AG04450 (cell line): ENCODE measurements at places on chromosomes 7 and 10. TPM values are rescaled to one million over a fixed set of nuclear protein-coding genes. Genes with fewer than 3 reads are reported as not detected.

The ZSCAN21 gene
- 13.9 and 15.2 TPM in 2 replicates for polyA plus RNA-seq

The PTF1A gene
- polyA plus RNA-seq, result not detected in 2 replicates

The FBXL13 gene
- polyA plus RNA-seq, result 0.79 and 0.95 TPM in 2 replicates

The KEL gene
- 0.06 and 0.09 TPM in 2 replicates for polyA plus RNA-seq

The CCL26 gene
- not detected in 2 replicates for polyA plus RNA-seq

The SLK gene
- 12.3 and 16.5 TPM in 2 replicates for polyA plus RNA-seq

The PGAM2 gene
- not detected in 2 replicates for polyA plus RNA-seq

DNA sequence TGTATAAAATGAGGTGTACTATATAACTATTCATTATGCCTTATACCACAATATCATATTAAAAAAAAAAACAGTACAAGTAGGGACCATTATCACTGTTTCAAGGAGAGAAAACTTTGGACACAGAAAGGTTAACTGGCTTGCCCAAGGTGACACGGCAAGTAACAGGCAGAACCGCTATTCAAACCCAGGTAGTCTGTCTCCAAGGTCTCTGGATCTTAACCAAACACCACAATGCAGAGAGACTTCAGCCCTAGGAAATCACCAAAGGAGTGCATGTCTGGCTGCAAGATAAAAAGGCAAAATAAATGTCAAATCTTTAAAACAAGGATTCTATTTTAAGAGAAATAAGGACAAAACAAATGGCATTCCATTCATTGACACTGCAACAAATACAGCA is 56.3 kb downstream of the CADPS2 start:
- no peak for DNase-seq

DNA sequence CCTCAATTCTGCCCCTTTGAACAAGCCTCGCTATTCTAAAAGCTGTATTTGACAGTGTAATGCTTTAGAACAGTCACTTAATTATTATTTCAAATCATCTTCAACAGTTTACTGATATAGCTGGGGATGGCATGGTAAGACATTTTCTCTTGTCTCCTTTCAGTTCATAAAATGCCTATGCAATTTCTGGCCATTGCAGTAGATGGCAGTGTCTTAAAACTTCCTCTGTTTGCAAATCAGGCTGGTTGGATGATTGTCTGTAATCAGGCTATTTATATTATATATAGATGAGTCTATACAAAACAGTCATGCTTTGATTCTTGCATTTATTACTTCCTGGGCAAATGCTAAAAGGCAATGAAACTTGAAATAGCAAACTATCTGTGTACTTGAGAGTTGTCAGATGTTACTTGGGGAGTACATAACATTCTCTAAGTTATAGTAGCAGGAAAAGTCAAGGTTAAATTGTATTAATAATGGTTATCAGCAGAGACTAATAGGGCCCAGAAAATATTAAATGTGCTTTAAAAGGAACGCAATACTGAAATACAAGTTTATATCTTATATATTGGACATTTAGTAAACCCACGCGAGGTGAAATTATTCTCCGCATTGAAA is 55.5 kb upstream of the LHFPL3 start:
- DNase-seq, result peak; percentile 7

DNA sequence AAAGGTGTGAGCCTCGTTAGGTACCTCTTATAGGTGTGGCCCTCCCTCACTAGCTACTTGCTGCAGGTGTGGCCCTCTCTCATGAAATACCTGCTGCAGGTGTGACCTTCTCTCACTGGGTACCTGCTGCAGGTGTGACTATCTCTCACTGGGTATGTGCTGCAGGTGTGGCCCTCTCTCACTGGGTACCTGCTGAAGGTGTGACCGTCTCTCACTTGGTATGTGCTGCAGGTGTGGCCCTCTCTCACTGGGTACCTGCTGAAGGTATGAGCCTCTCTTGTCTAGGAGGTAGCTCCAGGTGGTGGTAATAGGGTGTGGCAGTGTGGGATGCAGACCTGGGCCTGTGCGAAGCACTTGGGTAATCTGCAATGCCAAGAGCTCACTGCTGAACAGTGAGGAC is 170.7 kb upstream of the PLPP4 start:
- no peak for DNase-seq

DNA sequence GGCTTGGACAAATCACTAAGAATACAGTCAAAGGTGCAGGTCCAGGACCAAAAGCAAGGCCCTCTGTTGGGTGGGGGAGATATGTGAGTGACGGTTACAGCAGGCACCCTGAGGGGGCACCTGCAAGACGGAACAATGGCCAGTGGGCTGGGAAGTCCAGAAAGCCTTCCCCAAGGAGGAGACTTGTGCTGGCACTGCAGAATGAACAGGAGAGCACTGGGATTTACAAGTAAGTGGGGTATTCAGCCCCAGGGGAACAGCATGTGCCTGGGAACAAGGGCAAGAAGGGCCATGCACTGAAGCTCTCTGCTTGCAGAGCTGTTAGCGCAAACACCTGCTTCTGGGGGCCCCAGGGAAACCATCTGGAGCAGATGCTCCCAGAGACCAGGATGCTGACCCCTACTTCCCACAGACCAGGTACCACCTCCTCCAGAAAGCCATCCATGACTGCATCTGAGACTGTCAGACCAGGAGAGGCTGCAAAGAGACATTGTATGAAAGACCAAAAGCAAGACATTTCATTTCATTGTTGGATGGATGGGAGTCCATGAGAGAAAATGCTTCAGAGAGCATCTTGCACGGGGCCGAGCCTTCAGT is 24.6 kb upstream of the ZMIZ1 start:
- no peak for DNase-seq

DNA sequence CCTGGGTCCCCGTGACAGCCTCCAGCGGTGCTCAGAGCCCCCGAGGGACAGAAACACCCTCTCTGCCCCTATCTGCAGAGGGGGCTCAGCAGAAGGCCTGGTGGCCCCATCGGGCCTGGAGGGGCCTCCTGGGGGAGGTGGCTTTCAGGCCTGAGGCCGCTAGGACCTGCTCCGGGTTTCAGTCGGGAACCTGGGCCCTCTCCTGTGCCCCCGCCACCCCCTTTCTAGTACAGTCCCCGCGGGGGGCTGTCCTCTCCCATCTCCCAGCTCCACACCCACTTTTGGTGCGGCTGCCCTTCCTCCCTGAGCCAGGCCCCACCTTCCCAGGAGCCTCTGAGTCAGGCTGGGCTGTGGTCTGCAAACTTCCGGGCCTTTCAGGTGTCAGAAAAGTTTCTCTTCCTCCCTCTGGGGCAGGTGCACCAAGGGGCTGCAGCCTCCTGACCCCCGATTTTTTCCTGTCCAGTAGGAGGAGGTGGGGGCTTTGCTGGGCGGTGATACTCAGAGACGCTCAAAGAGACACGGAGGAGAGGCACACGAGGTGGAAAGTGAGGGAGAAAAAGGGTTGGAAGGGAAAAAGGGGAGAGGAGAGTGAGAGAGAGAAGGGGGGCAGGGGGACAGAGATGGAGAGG is 692 bp downstream of the CARD11 start:
- no peak for DNase-seq

DNA sequence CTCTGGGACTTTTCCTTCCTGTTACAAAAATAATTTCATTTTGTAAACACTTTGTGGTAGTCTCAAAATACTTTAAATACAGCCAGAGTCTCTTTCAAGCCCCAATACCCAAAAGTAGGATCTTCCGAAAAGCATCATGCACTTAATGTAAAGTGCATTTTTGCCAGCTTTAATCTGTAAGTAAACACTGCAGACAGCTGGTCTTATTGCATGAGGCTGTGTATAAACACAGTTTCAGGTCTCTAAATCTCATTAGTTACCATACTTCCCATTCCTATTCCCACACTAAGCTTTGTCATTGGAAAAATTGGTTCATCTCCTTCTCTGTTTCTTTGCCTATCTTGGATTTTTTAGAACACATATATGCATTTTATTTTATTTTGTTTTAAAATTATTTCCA is 87.6 kb upstream of the GNAI1 start:
- DNase-seq, result no peak

- DNase-seq, result no peak
These were observed 2.0 kb downstream of the SRGN start for GRCh38 chr10:69089638-69090599.

DNA sequence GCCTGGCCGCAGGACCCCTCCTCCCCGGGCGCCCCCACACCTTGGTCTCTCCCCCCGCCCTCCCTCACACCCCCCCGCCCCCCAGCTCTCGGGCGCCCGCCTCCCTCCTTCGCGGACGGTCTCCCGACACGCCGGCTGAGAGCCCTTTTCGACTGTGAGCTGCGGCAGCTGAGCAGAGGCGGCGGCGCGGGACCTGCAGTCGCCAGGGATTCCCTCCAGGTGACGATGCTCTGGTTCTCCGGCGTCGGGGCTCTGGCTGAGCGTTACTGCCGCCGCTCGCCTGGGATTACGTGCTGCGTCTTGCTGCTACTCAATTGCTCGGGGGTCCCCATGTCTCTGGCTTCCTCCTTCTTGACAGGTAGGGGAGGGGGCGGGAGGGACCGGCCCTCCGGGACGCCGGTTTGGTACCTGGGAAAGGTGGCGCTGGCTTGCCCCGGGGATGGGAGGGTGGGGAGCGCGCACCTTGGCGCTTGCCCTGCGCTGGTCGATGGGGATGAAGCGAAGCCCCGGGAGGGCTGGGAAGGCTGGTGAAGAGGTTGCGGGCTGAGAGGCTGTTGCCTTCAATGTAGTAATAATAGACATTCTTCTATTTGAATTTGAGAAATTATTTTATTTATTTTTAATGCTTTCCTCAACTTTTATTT is at the start of gene BMPER:
TSS of gene BMPER (plus strand) at position 151 of the 644 bp plus-strand sequence. CDS start at position 226, 75 bp downstream.
- DNase-seq, result no peak

DNA sequence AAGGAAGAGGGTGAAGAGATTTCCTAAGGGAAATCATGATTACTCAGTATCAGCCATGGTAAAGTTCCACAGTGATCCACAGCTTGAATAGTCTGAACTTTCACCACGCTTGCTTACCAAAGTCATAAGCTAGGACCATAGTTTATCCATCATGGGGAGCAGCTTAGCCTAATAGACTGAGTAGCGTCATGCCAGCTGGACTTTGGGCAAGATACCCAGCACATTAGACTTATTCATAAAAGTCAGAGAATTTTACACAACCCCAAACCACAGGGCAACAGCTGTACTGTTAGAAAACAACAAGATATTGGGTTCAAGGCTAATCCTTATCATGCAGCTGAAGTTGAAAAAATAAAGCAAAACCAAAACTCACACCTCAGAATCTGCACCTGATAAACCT is 491.0 kb downstream of the XPNPEP1 start:
- DNase-seq, result no peak

DNA sequence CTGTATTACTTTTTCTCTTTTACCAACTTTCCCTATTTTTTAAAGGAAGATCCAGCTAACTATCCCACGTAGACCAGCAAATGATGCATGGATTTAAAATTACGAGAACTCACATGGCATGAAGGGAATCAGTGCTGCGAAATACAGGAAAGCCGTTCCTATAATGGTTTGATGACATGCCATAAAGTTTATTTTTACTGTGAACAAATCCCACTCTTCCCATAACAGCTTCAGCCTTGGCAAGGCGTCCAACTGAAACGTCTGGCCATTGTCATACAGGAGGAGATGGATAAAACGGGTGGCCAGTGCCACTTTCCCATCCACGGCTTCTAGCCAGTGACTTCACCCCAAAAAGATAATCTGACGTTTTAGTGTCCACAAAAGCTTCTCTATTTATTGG is 106.2 kb upstream of the DDC start:
- no peak for DNase-seq

GRCh38 chr7:137882806-137883205 is 36.0 kb upstream of the DGKI start:
- DNase-seq, result no peak

DNA sequence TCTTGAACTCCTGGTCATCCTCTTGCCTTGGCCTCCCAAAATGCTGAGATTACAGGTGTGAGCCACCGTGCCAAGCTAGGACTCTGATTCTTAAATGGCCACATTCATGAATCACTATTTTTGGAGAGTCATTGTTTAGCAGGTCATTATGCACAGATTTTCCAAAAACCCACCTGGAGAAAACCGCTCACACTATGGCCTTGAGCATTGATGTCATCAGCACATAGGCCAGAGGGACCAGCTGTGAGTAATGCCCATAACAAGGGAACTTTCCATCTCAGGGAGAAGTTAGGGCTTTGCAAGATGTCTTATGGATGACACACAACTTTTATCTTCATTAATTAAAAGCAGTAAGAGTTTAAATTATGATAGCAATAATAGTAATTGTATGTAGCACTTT is 86.4 kb upstream of the KIF5B start:
- no peak for DNase-seq

DNA sequence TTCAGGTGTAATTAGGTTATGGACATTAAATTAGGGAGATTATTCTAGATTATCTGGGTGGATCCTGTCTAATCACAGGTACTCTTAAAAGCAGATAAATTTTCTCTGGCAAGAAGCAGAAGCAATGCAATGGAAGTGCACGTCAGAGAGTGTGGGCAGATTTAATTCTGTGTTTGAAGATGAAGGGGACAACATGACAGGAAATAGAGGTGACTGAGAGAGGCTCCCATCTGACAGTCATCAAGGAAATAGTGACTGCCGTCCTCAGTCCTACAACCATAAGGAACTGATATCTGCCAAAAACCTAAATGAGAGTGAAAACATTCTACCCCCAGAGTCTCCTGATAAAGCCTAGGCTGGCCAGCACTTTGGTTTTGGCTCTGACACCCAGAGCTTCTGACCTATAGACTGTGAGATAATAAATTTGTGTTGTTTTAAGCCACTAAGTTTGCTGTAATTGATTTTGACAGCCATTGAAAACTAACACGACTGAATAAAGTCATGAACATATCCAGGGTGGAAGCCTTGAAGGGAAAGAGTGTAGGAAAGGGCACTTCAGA is 30.5 kb upstream of the DDX50 start:
- no peak for DNase-seq

- DNase-seq, result no peak
These were observed 875.5 kb upstream of the SORCS1 start for GRCh38 chr10:108039821-108040584.

GRCh38 chr10:118116715-118117449 is 70.1 kb upstream of the RAB11FIP2 start:
- DNase-seq, result no peak

- DNase-seq, result no peak
These were observed 2.1 kb upstream of the ZMIZ1 start for GRCh38 chr10:79066411-79067240.
